ENCODE measurements at places on chromosomes 13 and 19.
A peak's percentile ranks its signal among the peaks of the same experiment; 100 is the strongest.

DNA sequence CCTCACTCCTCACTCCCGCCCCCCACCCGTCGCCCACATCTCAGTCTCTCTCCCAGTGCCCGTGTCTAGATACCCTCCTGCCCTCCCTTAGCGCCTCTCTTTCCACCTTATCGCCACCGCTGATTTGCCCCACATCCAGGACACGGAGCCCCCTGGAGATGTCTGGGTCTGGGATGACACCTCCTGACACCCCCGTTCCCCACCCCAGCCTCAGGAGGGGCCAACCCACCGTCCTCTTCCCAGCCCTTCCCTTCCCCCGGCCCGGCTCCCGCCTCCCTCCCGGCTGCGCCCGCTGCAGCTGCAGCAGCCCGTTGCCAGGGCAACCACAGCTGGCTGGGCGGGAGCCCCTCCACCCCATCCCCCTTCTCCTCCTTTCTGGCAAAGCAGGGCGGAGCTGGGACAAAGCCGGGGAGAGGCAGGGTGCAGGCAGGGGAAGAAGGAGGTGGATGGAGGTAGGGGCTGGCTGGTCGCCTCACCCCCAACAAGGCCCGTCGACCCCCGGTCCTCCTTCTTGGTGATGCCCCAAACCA, 13.5 kb downstream of the DPF1 start:
- DNase-seq = peak; percentile 68

DNA sequence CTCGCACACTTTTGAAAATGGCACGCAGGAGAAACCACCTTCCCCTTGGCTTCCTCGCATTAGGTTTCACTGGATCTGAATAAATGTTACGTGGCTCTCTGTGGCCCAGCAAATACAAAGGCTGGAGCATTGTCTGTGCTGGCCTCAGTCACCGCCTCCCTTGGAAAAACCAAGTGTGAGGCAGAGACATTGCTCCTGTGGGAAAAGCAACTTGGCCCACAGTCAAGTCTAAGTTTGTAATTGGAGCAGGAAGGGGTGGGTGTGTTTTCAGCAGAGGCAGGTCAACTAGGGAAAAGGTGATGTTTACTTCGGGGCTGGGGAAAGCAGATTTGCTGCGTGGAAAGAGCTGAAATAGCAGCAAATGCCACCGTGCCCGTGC, 101.6 kb downstream of the IRS2 start:
- DNase-seq = no peak

GRCh38 chr13:34070006-34070405, 252.1 kb downstream of the RFC3 start:
- no peak for DNase-seq

GRCh38 chr19:36047835-36048234, 6.2 kb downstream of the THAP8 start:
- DNase-seq = no peak

- no peak for DNase-seq
Measured at GRCh38 chr13:30268673-30269072, 38.7 kb downstream of the KATNAL1 start.

Measured in NCI-H748 treated with DMSO at 0.1 percent for 48 hours (cell line).